Colonic mucosa (tissue), 4 donors: ENCODE measurements at places on chromosomes 16 and 17.

GRCh38 chr17:47621293-47622179 is 28.2 kb upstream of the KPNB1 start:
- no peak for DNase-seq

DNA sequence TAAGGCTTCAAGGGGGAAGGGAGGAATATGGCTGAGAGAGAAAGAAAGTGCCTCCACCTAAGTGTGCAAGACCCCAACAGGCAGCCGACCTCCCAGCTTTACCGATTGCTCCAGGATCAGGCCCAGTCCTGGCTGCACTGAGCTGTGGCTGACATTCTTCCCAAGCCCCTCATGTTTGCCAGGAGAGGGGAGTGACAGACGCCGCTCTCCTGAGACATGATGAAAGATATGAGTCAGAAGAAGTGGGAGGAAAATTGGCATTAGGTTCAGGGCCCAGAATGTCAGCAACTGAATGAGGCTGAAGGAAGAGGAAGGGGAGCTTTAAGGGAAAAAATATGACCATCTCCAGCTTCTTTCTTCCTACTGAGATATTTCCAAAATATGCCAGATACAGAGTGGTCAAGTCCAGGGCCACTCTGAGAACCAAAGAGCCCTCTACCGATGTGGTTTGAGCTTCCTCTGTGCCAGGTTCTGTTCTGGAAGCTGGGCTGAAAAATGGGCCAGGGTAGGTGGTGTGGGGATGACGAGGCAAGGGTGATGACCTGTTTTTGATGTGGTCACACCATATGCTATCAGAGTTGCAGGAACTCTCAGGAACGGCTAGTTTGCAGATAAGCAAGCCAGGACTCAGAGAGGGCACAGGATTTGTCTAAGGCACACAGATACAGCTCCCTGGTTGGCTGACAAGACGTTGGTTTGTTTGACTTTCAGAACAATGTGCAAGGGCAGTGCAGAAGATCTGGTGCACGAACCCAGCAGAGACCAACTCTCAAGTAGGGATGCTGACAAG is 176.7 kb downstream of the SOX9 start:
- DNase-seq: no peak

GRCh38 chr16:66004699-66005098 is 361.8 kb upstream of the CDH5 start:
- no peak for DNase-seq

DNA sequence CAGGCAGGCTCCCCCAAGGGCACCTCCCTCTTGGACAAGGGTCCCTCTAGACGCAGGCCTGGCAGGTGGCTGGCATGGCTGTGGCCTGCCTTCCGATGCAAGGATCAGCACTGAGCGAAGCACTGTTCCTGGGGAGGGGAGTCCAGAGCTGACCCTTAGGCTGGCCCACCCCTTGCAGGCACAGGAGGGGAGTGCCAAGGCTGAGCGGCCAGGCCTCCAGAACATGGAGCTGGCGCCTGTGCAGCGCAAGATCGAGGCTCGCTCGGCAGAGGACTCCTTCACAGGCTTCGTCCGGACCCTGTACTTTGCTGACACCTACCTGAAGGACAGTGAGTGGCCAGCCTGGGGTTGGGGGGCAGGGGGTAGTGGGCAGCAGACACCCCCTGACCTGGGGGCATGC is 16.8 kb upstream of the MYO15B start:
- DNase-seq: no peak

DNA sequence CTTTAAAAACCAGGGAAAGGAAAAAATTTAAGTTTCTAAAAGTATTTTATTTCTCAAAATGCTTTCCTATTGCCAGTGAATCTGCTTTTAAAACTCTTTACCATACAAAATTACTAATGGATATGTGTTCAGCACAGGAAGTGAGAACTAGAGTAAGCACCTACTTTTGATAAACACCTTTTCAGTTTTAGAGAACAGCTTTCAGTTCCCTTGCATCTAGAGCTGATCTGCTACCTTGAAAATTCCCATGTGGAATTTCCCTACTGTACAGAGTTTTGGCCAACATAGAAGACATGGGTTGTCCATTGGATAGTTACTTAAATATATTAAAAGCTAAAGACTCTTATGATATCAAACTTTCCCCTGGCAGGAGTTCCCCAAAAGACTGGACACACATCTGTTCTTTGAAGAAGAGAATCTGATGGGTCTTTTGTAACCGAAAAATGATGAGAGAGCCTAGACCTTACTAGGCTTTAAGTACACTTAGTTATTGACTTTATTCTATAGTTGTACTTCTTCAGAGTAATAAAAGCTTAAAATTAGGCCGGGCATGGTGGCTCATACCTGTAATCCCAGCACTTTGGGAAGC is 112.1 kb upstream of the CNTNAP4 start:
- no peak for DNase-seq

DNA sequence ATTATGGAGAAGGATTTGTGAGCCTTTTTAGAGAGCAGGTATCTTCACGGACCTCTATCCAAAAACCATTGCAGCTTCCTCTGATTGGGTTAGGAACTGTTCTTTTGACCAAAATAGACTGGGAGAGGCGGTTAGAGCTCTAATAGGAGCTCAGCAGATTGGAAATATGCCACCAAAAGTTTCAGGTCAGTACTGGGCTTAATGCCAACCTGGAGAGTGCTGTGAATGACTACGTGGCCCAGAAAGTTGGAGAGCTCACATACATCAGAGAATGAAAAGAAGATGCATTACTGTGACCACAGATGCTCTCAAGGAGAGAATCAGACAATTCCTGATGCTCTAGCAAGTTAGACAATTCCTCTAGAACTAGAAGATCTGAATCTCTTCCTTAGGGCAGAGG is 86.5 kb downstream of the ABCA8 start:
- DNase-seq: no peak

- DNase-seq: no peak
Measured at GRCh38 chr16:83355570-83356218, 452.1 kb upstream of the HSBP1 start.

- DNase-seq: no peak
Measured at GRCh38 chr17:75064460-75064859, 17.4 kb downstream of the KCTD2 start.

DNA sequence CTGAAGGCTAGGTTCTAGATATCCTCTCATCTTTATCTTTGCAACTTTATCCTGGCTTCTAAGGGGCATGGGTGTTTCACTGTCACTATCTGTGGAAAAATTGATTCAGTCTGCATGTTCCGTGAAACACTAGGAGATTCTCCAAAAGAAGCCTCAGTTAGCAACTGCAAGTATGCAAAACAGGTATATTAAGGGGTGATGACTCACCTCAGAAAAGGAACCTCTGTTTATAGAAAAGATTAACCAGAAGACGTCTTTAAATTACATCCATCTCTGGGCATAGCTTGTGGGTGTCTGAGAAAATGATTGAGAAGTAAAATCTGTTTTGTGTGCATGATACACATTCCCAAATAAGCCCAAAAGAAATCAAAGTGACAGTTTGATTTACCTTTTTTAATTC is 353.8 kb upstream of the HSBP1 start:
- no peak for DNase-seq

GRCh38 chr17:46025510-46026165 is 26.6 kb downstream of the STH start:
- DNase-seq: no peak

GRCh38 chr17:71592431-71592830 is 528.4 kb upstream of the SOX9 start:
- no peak for DNase-seq

DNA sequence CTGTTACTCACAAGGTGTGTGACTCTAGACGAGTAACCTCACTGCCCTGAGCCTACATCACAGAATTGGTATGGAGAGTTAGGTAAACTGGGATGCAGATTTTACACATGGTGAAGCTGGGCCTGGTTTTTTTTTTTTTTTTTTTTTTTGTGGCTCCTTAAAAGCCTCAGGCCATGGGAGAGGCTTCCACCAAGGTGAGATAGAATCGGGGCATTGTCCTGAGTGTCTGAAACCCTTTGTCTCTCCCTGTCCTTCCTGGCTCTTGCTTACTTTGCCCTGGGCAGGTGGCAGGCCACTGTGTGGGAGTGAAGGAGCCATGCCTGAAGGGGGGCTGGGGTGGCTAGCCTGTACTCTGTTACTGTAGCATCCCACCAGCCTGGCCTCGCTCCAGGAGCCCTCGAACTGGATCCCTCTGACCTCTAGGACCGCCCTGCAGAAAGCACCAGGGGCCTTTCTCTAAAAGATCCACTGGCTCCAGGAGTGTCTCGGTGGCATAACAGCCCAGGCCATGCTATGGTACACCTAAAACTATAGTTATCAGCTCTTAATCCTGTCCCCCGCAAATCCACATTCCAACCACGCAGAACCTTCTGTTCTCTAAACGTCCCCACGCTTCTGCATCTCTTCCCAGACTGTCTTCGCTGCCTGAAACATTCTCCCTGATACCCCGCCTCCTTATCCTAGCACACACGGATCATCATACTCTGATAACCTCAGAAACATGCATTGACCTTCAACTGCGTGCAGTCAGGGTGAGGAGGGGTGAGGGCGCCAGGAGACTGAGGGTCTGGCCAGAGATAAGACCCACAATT is 1.7 kb upstream of the SLC13A2 start:
- no peak for DNase-seq

DNA sequence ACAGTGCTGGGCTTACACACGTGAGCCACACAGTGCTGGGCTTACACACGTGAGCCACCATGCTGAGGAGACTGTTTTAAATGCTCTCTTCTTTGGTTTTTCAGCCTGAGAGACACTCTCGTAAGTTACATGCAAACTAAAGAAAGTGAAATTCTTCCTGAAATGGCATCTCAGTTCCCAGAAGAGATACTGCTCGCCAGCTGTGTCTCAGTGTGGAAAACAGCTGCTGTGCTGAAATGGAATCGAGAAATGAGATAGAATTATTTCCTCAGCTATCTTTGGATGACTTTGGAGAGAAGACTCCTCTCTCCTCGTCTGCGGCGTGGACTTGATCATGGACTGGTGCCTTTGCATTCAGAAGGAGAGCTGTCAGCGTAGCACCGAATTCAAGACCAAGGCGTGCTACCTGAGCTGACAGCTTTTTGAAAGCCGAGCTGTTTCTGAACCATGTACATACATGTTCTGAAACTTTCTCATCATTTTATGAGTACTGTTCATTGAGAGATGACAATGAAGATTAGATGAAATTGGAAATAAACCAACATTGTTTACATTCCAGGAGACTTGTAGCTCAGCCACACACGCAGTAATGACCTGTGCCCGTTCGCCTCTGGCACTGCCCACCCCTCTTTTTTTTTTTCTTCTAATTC is 21.6 kb upstream of the ENDOV start:
- DNase-seq: no peak

DNA sequence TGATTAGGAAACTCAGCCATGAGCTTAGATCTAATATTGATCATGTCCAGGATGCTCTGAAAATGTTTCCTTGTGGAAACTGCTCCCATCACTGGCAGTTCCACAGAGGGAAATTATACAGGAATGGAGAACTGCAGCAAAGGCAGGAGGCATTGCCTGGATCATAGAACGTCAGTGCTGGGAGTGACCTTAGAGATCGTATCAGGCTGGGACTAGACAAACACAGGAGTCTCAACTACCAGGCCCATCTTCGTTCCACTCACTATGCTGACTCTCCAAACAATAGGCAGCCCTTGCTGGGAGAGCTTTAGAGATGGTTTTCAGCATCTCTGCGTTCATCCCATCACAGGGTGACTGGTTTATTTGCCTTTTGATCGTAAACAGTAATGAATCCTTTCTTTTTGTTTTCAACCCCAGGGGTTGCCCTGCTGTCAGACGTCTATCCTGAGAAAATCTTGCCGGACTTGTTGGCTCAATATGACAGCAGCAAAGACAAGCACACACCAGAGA is 130.3 kb downstream of the TANGO6 start:
- DNase-seq: no peak

DNA sequence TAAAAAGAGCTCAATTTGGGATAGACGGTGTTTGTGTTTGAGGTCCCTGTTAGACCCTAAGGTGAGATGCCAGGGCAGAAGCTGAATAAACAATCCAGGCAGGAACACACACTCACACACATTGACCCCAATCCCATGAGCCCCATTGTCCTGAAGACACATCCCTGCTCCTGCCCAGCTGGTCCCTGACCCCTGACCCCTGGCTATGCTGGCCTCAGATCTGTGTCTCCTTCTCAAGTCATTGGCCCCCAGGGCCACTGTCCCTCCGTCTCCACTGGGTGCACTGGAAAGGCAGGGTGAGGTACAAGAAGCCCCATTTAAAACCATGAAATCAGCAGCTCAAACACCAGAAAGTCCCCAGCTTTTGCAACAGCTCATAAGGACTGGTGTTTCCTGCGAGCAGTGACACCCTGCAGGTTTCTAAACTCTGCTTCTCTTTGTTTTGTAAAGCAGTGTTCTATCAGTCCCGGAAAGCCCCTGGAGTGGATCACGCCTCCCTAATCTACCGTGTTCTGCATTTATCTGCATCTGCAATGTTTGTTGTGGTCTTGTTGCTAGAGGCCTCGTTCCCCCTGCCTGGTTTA is 18.0 kb upstream of the ASGR2 start:
- no peak for DNase-seq

- peak; percentile 61 for DNase-seq
Measured at GRCh38 chr16:85238233-85238647, 126.0 kb upstream of the CIBAR2 start.

- DNase-seq: no peak
Measured at GRCh38 chr17:60526726-60527125, 684 bp upstream of the APPBP2 start.

DNA sequence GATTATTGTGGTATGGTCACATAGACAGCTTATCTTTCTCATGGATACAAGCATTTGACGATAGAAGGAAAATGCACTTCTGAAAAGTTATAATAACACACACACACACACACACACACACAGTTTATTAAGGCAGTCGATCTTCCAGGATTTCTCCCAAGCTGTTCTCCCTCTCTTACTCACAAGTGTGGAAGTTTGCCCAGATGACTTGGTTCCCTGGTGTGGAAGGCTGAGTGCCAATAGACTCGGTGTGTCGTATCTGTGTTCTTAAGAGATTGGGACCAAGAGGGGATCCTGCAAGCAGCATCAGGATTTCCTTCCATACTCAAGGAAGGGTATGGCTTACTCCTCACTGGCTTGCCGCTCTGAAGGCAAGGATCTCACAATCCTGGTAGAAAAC is 279.6 kb downstream of the HS3ST3B1 start:
- no peak for DNase-seq

GRCh38 chr16:83851473-83851872 is 43.7 kb downstream of the HSBP1 start:
- DNase-seq: no peak

DNA sequence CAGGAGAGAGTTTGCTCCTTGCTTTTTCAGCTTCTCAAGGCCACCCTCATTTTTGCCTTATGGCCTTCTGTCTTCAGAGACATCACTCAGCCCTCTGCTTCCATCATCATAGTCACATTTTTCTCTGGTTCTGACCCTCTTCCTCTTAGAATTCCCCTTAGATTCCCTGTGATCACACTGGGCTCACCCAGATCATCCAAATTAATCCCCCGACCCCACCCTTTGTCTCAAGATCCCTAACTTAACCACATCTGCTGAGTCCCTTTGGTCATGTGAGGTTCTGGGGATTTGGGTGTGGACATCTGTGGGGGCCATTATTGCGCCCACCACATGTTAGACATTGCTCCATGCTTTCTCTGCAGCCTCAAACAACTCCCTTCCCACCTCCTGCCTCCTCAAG is 323.4 kb downstream of the CPPED1 start:
- DNase-seq: no peak

- DNase-seq: no peak
Measured at GRCh38 chr16:68927018-68927417, 83.7 kb downstream of the TANGO6 start.
